IPS DF 6.9 (cell line): ENCODE measurements at places on chromosomes 3 and 15.
A peak's percentile ranks its signal among the peaks of the same experiment; 100 is the strongest.

- H3K4me1 ChIP-seq: no peaks in the 10 kb centered on the region
- no peak overlapping the region for H3K4me3 ChIP-seq
- H3K27me3 ChIP-seq: no peaks in the 10 kb centered on the region
- H3K36me3 ChIP-seq: no peaks in the 10 kb centered on the region
Measured at GRCh38 chr3:124249038-124249437, 257.1 kb upstream of the ROPN1 start.

GRCh38 chr3:59374818-59375211, 325.0 kb upstream of the CFAP20DC start:
- H3K27ac ChIP-seq: no peak overlapping the region
- no peak overlapping the region for H3K4me3 ChIP-seq
- H3K4me1 ChIP-seq: 0 out of 2 replicates have a peak, but pooled peaks cover 1% of the 10 kb centered on the region
- no peak for DNase-seq

- no peak overlapping the region for H3K27ac ChIP-seq
- H3K4me3 ChIP-seq: no peak overlapping the region
- H3K36me3 ChIP-seq: no peaks in the 10 kb centered on the region
- peak; percentile 20 for DNase-seq
- no peaks in the 10 kb centered on the region for H3K27me3 ChIP-seq
Measured at GRCh38 chr3:139629033-139629432, 48.7 kb downstream of the NMNAT3 start.

DNA sequence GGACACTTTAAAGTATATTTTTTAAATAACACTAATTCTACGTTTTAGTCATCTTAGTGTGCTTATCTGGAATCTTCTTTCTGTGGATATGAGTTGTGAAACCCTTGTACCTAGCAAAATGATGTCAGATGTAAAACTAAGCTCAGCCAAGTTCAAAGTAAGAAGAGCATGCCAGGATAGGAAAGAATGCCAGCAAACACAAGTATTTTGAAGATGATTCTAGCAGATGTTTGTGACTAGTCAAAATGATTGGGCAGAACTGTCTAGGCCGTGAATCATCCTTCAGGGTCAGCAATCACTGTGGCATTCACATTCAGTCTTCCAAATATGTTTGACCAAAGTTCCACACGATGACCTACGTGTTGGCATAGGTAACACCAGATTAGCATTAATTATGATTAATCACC, 5.4 kb upstream of the PLOD2 start:
- DNase-seq: no peak
- no peak overlapping the region for H3K27ac ChIP-seq
- H3K4me3 ChIP-seq: no peak overlapping the region
- no peaks in the 10 kb centered on the region for H3K36me3 ChIP-seq
- no peaks in the 10 kb centered on the region for H3K4me1 ChIP-seq

DNA sequence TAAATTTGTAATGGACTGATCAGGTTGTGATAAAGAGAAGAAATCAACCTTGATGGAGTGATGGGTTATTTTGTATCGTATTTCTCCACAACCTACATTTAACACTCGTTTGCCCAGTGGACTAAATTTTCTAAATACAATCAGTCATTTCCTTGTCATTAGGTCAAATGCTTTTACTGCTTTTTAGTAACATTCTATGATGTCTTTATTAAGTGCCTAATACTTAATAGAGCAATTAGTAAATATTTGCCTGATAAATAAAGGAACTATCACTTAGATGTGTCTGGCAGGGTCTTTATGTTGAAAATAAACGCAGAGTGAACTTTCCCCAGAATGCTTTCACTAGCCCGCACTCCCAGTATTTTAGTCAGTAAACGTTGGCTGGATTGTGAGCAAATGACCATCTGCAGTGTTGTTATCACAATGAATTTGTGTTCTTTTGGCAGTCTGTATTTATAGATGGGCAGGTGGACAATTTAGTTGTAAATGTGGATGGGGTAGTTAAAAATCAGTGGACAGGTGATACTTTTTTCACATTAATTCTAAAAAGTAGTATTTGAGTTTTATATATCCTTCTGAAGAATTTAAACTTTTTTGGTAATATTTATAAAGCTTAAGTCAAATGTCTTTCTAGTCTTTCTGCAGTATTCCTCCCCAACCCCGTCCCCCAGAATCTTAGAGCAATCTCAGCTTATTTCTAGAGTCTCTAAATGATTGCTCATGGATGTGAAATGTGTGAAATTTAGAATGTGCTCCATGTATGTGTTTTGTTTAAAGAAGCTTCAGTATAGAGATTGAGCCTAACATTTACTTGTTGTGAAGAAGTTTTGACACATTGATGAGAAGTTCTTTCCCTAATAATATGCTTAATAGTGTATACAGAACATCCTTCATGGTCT, 4.9 kb downstream of the USP3 start:
- no peaks in the 10 kb centered on the region for H3K4me1 ChIP-seq
- DNase-seq: no peak
- no peaks in the 10 kb centered on the region for H3K36me3 ChIP-seq
- no peak overlapping the region for H3K4me3 ChIP-seq
- peaks cover 20% of the 10 kb centered on the region for H3K27me3 ChIP-seq

- no peaks in the 10 kb centered on the region for H3K27me3 ChIP-seq
- no peak for DNase-seq
- no peak overlapping the region for H3K27ac ChIP-seq
- H3K4me3 ChIP-seq: no peak overlapping the region
- H3K4me1 ChIP-seq: no peaks in the 10 kb centered on the region
- no peaks in the 10 kb centered on the region for H3K36me3 ChIP-seq
Measured at GRCh38 chr15:38631119-38632075, 66.8 kb upstream of the RASGRP1 start.

GRCh38 chr3:11928381-11928780, 75.8 kb upstream of the SYN2 start:
- peaks cover 3% of the 10 kb centered on the region; the same call in 1 of the 2 replicates for H3K4me1 ChIP-seq
- H3K4me3 ChIP-seq: no peak overlapping the region

DNA sequence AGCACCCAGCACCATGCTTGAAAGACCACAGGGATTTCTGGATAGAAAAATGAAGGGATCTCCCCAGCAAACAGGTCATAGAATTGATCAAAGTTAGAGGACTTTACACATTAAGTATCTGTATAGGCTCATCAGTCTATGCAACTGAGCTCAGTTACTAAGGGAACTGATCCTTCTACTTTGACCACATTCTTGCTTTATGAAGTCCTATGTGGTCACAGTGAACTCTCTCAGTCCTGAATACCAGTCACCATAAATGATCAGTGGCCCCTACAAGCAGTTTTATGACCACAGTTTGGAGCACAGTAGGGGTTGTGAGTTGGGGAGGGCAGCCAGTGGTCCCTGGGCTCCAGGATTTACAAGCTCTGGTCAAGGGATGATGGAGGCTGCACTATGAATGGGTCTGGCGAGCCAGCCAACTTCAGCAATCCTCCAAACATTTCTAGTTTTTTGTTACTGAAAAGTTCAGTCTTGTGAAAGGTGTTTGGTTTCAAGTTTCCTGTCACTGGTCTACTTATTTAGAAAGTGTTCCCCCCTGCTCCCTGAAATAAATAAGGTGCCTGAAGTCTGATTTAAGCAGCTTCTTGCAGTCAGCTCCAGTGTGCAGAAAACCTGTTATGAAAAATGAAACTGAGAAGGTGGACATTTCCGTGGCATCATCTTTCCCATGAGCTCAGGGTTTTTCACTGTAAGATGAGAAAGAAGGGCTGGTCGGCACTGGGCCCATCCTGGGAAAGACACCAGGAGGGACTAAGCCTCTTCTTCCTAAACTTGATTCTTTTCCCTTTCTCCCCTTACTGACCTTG, 75.5 kb downstream of the DAPK2 start:
- no peaks in the 10 kb centered on the region for H3K36me3 ChIP-seq
- 0 out of 2 replicates have a peak, but pooled peaks cover 1% of the 10 kb centered on the region for H3K27me3 ChIP-seq
- peaks cover 7% of the 10 kb centered on the region for H3K4me1 ChIP-seq
